ENCODE measurements at places on chromosomes 12 and 14.

DNA sequence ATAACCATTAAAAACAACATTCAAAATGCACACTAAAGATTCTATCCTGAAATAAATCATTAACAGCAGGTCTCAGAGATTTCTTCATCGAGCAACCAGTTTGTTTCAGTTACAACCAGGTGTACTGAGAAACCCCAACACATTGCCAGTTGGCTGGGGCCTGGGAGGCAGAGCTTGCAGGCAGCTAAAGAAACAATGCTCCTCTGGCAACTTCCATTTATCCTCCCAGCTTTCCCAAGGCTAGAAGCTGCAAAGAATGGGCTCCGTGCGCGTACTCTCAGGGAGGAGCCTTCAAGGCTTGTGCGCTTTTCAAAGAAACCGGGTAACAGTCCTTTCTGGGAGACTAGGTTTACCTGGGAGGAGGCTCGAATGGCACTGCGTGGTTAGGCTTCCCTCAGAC is 181.6 kb downstream of the MSRB3 start:
- ATAC-seq = no peak

DNA sequence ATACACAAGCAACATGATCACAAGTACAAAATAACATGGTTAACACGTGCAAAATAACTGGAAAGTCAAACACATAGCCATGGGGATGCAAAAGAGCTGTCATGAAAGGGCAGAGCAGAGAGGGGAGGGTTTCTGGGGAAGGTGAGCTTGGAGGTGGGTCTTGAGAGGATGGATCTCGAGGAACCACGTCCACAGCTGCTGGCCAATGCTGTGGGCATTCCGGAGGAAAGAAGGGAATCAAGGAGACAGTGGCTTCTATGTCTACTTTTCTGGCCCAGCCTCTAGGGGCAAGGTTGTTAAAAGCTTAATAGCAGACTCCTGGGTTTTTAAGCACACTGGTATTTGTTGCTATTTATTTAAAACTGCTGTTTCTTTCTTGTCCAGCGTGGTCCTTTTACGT is 8.4 kb upstream of the MYH7 start:
- ATAC-seq = no peak

GRCh38 chr12:92466391-92467305 is 236.1 kb upstream of the PLEKHG7 start:
- ATAC-seq = peak; percentile 86

DNA sequence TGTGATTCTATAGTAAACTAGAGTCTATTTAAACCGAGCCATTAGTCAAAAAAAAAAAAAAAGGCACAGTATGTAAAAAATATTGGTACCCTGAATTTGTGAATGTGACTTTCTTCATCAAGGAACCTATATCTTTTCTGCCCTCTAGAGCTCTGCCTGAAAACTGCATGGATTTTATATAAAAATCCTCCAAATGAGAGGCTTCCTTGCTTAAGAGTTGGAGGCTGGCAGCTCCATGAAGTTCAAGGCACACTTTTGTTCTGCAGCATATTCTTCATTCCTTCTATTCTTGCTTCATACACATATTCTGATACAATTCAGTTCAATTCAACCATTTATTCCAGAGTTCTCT is 23.1 kb upstream of the NKX2-8 start:
- no peak for ATAC-seq

DNA sequence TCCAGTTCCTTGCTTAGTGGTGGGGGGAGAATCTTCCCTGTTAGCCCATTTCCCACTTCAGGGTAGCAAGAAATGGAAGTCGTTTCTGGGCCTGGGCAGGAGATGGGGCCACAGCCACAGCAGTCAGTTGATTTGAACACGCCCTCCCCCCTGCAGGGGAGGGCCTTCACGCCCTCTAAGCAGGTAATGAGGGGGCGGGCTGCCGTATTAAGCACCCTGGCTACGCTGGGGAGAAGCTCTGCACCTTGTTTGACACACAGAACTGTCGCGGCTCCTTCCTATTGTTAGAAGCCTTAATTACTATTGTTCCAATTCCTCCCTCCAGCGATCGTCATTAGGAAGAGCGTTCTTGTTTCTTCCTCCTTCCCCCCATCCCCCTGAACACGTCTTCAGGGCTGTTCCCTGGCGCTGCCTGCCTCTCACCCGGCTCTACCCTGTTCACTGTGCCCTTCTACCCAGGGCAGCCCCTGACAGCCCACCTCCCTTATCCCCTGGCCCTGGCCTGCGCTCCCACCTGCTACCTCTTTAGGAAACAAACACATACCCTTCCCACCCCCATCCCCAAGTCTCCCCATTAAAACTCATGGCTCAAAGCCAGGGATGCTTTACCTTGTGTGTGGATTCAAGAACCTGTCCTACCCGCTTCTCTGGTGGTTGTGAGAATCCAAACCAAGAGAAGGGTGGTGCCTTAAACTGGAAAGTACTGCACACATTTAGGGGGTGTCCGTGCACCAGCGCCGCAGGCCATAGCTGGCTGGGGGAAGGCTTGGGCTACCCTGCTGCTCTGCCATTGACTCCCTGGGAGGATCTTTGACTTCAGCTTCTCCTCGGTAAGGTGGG is 137.6 kb downstream of the TSPAN9 start:
- peak; percentile 54 for ATAC-seq

- no peak for ATAC-seq
These were observed 154.6 kb downstream of the SLC6A15 start for GRCh38 chr12:84757978-84758377.

GRCh38 chr12:62562846-62563245 is 96.2 kb downstream of the MON2 start:
- ATAC-seq = no peak

GRCh38 chr14:73973497-73973896 is 23.4 kb downstream of the COQ6 start:
- ATAC-seq = no peak

- no peak for ATAC-seq
These were observed 60.7 kb upstream of the GZMB start for GRCh38 chr14:24694680-24695079.

Measured in stimulated activated memory B cell treated with anti-CD40 and anti-IgM and Interleukin-4, amounts not matched to agents 10 μg/mL and 1 μg/mL and 100 μg/mL, for 72 hours (primary cell).